ENCODE measurements at places on chromosomes 6 and 20. TPM values are rescaled to one million over a fixed set of nuclear protein-coding genes. Genes with fewer than 3 reads are reported as not detected.

GRCh38 chr6:40479706-40480105 lies 107.5 kb downstream of the LRFN2 start:
- DNase-seq, result no peak

DNA sequence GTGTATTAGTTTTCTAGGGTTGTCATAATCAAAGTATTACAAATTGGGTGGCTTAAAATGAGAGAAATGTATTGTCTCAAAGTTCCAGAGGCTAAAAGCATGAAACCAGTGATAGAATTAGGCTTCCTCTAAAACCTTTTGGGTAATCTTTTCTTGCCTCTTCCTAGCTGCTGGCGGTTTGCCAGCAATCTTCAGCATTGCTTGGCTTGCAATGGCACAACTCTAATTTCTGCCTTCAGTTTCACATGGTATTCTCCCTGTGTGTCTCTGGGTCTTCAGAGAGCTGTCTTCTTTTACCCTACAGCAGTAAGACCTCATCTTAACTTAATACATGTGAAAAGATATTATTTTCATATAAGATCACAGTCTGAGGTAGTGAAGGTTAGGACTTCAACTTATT lies 479.1 kb upstream of the GJE1 start:
- no peak for DNase-seq

DNA sequence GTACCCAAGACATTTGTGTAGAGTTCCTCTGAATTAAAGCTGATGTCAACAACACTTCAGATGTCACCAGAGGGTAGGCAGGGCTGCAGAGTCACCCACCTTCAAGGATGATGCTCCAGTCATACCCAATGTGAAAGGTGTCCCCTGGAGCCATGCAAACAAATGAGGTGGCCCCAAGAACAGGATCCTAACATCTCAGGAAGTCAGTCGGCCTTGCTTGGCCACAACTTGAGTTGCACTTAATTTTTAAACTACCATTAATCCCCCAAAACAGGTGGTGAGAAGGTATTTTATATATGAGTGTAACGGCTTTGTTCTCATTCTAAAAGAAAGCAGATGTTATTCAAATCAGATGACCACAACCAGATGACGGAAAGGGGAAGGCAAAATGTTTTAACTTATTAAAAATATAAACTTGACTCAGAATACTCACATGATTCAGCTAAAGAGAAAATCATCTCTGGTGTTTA lies 21.1 kb upstream of the SERPINB1 start:
- no peak for DNase-seq

Gene FLRT3
- not detected for total RNA-seq
